ENCODE measurements at places on chromosomes 3 and 15.

GRCh38 chr3:40615918-40616819 lies 91.4 kb downstream of the ZNF621 start:
- DNase-seq = no peak

DNA sequence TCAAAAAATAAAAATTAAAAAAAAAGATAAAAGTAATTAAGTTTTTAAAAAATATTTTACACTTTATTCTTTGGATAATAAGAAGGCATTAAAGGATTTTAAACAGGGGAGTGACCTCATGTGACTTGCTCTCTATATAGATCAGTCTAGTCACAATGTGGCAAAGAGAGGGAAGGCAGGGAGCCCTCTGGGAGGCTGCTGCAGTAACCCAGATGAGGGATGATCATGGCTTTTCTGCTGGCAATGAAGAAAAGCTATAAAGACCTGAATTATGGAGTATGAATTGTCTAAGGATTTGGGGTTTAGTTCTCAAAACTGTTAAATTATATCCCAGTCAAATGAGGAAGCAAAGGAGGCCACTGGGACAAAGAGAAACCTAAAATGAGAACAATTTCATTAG lies 58.1 kb downstream of the SUMF1 start:
- DNase-seq = no peak

GRCh38 chr15:95995375-95996168 lies 334.9 kb upstream of the NR2F2 start:
- DNase-seq = no peak

- DNase-seq = no peak
These were observed 414.7 kb downstream of the ZBTB20 start for GRCh38 chr3:114732353-114732752.

GRCh38 chr3:66553441-66554113 lies 52.8 kb upstream of the LRIG1 start:
- no peak for DNase-seq
